ENCODE measurements at places on chromosomes 16 and 17.

- no peak for DNase-seq
Observed at GRCh38 chr17:29847527-29848400, 82.3 kb downstream of the SSH2 start.

- no peak for DNase-seq
Observed at GRCh38 chr16:57507136-57508034, 21.1 kb upstream of the DOK4 start.

DNA sequence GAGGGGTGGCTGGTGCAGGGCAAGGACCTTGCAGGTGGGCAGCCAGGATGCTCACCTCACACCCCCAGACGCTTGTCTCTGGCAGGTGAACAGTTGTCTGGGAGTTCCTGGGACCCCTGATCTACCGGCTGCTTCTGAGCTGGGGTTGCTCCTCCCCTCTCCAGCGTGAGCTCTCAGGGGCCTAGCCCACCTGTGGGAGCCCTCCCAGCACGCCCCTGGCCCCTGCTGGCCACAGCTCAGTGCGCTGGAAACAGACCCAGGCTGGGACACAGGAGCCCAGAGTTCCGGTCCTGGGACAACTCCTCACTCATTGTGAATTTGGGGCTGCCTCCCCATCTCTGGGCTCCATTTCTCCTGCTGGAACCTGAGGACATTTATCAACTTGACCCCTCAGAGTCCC lies 30.3 kb downstream of the ARHGAP23 start:
- no peak for DNase-seq

GRCh38 chr17:66740226-66740625 lies 94.7 kb upstream of the CACNG5 start:
- no peak for DNase-seq

DNA sequence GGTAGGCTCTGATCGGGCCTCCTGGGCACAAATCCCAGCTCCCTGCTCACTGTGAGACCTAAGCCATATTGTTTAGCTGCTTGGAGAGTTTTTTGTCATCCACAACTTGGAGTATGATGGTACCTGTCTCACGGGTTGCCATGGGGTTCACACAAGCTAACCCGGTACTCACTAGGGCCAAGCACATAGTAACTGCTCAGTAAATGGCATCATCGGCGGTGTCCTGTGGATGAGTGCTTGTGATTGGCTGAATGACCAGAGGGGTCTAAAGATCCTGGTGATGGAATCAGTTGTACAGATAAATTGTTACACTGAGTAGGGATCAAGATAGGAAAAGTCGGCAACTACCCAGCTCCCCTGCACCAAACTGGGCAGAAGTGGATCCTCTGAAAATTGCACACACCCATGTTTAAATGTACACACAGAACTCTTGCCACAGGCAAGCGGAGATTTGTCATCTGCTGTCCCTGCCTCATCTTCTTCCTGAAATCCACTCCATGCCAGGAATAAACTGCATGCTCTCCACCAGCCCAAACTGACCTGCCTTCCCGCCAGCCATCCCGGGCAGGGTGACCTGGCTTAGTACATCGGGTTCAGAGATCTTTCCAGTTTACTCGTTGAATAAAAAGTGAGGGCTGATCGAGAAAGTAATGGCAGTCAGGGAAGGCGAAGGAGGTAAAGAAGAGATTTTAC lies 6.5 kb downstream of the MAPT start:
- DNase-seq: no peak

DNA sequence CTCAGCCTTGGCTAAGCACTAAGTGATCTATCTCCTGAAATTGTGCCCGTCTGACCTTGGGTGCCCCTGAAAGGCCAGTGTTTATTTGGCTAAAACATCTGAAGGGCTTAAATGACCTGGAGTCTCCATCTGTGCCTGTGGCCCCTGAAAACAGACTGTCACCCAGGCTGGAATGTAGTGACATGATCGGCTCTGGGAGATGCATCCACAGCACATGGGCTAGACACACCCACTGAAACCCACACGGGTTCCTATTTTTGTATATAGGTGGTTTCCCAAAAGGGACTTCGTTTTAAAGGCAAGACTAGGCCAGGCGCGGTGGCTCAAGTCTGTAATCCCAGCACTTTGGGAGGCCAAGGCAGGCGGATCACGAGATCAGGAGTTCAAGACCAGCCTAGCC lies 13.5 kb downstream of the CEP295NL start:
- no peak for DNase-seq

DNA sequence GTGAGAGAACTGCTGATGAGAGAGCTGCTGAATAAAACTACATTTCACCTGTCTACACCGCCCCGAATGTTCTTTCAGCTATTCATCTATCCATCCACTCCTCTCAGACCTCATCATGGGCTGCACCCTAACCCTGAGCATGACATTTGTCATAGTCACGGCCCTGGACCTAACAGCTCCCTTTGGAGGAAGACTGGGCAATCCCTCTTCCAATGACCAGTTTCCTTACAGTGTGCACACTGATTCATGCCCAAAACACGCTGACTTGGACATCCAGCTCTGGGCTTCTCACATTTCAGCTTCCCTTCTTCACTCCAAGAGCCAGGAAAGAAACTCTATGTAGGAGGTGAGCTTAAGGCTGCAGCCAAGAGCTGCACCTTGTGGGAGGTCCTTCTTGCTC lies 41.8 kb upstream of the ARL4D start:
- no peak for DNase-seq

- DNase-seq: no peak
Observed at GRCh38 chr17:37318931-37319594, 56.7 kb upstream of the C17orf78 start.

DNA sequence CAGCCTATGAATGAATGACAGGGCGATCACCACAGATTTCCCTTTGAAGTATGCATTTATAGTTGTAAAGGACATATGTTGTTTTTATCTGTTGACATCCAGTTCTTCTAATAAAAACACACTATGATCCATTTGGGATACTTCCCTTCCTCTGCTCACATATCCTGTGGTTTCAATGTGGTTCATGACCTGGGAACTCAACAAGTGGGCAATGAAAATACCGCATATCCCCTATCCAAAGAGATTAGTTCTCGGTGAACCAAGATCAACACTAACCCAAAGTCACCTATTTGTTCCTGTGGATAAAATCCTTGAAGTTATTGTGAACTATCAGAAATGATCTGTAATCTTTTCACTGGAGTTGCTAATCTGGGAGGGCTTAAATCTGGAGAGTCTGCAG lies 16.0 kb downstream of the ABCA8 start:
- no peak for DNase-seq

- DNase-seq: peak; percentile 10
Observed at GRCh38 chr17:34499576-34499975, 79.8 kb upstream of the TMEM132E start.

DNA sequence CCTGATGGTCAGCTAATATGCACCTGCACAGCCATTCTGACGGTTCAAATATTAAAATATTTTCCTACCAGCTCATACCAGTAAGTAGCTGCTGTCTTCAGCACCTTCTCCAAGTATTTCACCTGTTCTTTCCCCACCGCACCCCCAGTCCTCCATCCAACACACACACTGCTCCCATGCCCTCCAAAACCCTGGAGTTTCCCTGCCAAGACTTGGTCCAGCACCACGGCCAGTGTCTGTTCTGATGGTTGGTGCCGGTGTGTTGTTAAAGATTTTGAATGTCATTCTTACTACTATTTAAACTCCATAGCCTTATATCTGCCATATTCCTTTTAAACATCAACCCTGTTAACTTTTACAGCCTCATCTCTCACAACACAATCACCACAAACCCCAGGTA lies 142.4 kb downstream of the GSG1L start:
- no peak for DNase-seq

DNA sequence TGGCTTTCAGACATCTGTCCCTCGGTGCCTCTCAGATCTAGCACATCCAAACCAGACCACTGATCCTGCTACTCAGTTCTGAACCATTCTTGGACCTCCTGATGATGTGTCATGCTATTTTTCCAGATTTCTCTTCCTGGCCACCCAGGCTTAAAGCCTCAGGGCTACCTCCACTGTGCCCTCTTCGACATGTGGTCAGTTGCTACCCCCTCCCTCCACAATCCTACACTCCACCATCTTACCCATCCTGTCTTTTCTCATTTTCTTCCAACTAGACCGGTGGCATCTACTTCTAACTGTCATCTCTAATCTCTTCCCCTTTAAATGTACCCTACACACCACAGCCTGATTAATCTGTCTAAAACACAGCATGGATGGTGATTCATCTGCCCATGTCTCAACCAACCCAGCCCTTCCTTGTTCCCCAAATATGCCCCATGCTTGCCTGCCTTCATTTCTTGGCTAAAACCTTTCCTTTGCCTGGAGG lies 478.6 kb downstream of the SLC39A11 start:
- DNase-seq: no peak

GRCh38 chr16:56688762-56689161 lies 6.5 kb downstream of the MT1X start:
- no peak for DNase-seq

- no peak for DNase-seq
Observed at GRCh38 chr16:51154271-51155171, 3.5 kb upstream of the SALL1 start.

- no peak for DNase-seq
Observed at GRCh38 chr16:10619271-10619849, 39.0 kb upstream of the EMP2 start.

- DNase-seq: no peak
Observed at GRCh38 chr16:50360779-50361178, 8.0 kb downstream of the BRD7 start.

GRCh38 chr16:85638695-85639409 lies 25.7 kb downstream of the GSE1 start:
- no peak for DNase-seq

GRCh38 chr16:66524601-66525164 lies 25.2 kb downstream of the TK2 start:
- no peak for DNase-seq

GRCh38 chr17:29292071-29292991 lies 1.6 kb downstream of the NUFIP2 start:
- DNase-seq: peak; percentile 23

- DNase-seq: no peak
Observed at GRCh38 chr17:12622726-12623125, 43.0 kb upstream of the MYOCD start.

GRCh38 chr16:27242868-27243590 lies 25.5 kb downstream of the NSMCE1 start:
- DNase-seq: peak; percentile 49

DNA sequence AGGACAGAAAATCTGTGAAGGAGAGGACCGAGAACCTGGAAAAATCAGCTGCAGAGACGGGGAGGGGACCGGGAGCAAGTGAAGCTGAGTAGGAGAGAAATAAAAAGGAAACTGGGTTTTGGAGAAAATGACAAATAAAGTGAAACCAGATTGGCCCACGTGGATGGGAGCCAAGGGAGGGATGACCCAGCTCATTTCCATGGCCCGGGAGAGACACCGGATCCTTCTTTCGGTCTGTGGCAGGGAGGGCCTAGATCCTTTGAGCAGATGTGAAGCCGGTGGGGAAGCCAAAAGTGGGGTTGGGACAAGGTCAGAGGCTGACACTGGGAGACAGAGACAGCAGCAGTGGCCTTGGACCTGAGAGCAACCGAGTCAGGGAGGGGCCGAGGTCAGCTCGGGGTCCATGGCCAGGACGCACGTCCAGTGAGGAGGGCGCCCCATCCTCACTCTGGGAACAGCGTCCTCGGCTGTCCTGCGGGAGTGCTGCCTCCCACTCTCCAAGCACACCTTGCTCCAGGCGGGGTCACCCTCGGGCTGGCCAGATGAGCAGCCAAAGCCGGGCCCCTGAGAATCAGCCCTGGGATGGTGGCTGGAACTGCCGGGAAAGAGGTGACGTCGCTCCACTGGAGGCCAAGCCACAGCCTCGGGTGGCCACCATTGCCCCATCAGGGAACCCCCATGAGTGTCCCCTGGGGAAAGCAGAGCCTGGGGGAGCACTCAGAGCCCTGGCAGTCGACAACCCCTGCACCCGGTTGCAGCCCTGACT lies 50.8 kb upstream of the CDR2 start:
- no peak for DNase-seq

DNA sequence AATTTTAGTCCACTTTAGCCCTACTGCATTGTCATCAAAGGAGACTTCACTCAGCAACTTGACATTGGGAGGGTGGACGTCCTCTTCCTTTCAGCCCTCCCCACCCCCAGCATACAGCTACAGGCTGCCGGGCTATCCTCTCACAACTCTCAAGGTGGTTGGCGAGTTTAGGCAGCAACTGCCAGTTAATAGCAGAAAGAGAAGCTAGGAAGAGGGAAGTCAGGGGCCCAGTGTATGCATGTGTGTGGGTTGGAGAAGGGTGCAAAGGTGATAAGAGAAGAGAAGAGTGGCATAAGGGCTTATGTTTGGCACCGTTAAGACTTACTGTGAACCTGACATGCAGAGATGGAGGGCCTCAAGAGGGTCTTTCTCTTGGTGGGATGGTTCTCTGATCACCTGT lies 31.8 kb downstream of the CCL4 start:
- DNase-seq: no peak

DNA sequence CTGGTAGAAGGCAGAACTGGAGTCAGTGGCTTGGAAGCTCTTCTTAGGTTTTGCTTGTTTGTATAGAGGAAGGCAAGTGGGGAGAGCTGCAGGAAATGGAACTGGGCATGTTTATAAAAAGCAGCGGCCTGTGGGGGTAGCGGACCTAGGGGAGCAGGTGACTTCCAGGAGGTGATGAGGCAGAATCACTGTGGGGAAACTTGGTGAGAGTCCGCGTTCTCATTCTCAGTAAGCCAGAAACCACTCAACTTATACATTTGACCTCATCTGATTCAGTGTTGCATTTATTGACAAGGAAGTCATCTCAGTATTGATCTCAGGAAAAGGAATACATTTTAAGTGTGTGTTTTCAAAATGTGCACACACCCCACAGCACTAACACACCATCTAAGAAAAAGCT lies 299.8 kb downstream of the CNTNAP4 start:
- peak; percentile 13 for DNase-seq

- DNase-seq: no peak
Observed at GRCh38 chr16:69858191-69859104, 92.7 kb upstream of the CLEC18A start.

DNA sequence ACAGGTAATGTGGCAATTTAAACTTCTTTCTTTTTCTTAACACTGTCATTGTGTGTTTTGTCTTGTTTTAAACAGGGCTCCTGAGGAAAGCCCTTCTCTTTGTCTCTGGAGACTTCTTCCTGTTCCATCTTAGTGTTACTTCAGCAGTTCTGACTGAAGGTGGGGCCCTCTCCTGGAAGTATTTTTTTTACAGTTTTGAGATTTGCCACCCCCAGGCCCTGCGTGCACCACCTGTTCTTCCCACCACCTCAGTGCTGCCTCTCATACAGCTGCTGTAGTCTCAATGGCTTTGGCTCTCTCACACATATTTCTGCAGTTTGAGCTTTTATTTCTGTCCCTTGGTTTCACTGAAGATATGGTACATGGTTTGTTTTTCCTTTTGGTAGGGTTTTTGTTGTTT lies 52.5 kb upstream of the ALDH3A1 start:
- DNase-seq: no peak

- no peak for DNase-seq
Observed at GRCh38 chr17:7176841-7177190, 2.4 kb downstream of the ASGR1 start.
